Cardiac septum (tissue), 1 donor: ENCODE measurements at places on chromosomes 4 and X. TPM values are rescaled to one million over a fixed set of nuclear protein-coding genes. Genes with fewer than 3 reads are reported as not detected.

The GPC3 gene
- 1.6 TPM for total RNA-seq

The ZNF718 gene
- total RNA-seq: 5.0 TPM

The RAB9B gene
- 38.0 TPM for total RNA-seq

The LINC00632 gene
- total RNA-seq: 191 TPM

The GPRASP2 gene
- total RNA-seq: 17.7 TPM

The MAGEC3 gene
- total RNA-seq: not detected

The CLTRN gene
- total RNA-seq: 0.94 TPM

The ADH1A gene
- not detected for total RNA-seq

The ZNF141 gene
- 8.5 TPM for total RNA-seq

The NAP1L3 gene
- 15.0 TPM for total RNA-seq

The CXCL9 gene
- 0.70 TPM for total RNA-seq

The IKBKG gene
- 18.9 TPM for total RNA-seq

The HOPX gene
- 5.2 TPM for total RNA-seq

The CT45A5 gene
- not detected for total RNA-seq

The ARR3 gene
- total RNA-seq: not detected

The BMPR1B gene
- 1.5 TPM for total RNA-seq

The DUX4 gene
- not detected for total RNA-seq

The GPR119 gene
- total RNA-seq: not detected

The MAGEA1 gene
- total RNA-seq: not detected

The MAGEA8 gene
- total RNA-seq: not detected

The UBQLN2 gene
- 34.7 TPM for total RNA-seq

The DMD gene
- total RNA-seq: 256 TPM

The MUC7 gene
- not detected for total RNA-seq

The CCKAR gene
- not detected for total RNA-seq

The SYNPO2 gene
- 316 TPM for total RNA-seq

GRCh38 chr4:123200051-123200940 is 196.3 kb upstream of the SPRY1 start:
- DNase-seq: no peak

- DNase-seq: no peak
These were observed 310.3 kb downstream of the LDB2 start for GRCh38 chr4:16588149-16588548.

- no peak for DNase-seq
These were observed 48.4 kb downstream of the NALF2 start for GRCh38 chrX:69552512-69552911.

DNA sequence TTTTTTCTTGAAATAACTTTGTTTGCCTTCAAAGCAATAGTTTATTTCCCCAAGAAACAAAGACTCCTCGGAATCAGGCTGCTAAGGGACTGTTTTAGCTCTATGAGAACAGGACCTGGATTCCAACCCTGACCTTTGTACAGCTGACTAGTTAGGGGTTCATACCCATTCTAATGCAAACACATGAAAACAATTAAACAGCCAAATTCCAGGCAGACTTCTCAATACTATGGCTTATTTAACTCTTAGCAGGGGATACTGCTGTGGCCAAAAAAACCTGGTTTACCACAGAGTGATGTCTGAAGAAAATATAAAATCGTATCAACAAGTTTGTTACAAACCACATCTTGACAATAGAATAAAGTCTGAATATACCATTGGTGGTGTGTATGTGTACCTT is 129.6 kb upstream of the INTU start:
- no peak for DNase-seq

DNA sequence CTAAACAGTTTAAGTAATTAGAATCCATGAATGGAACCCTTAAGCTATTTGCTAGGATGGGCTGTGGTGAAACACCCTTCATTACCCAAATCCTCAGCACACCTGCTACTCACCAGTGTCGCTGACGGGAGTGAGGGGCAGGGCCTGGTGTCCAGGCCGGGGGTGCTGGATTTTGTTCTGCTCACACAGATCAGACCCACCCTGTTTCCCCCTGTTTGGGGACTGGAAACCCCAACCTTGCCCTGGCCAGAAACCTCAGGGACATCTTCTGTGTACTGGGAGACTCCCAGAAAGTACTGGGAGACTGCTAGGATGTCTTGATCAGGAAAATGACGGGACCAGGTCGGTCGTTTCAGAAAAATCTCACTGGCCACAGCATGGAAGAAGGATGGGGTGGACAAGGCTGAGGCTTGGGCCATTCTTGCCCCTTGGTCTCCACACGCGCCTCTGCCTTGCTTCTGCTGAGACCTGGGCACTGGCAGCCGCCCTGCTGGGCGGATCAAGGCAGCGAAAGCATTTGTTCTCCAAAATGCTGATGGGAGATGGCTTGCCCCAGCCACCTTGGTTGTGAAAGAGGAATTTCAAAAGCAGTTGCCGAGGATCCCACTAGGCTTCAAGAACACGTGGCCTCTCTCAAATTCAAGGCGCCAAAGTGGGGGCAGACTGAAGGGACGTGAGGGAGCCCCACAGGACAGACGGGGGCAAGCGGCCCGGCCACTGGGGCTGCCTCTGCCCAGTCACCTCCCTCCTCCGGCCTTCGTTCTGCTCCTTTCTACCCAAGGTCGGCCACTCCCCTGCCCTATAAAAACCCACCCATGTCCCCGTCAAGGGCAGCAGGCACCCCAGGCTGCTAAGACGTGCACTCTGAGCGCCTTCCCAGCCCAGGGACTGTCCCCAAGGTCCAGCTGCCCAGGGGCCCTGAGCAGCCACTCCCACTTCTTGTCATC is 23.5 kb upstream of the PDE6B start:
- no peak for DNase-seq

DNA sequence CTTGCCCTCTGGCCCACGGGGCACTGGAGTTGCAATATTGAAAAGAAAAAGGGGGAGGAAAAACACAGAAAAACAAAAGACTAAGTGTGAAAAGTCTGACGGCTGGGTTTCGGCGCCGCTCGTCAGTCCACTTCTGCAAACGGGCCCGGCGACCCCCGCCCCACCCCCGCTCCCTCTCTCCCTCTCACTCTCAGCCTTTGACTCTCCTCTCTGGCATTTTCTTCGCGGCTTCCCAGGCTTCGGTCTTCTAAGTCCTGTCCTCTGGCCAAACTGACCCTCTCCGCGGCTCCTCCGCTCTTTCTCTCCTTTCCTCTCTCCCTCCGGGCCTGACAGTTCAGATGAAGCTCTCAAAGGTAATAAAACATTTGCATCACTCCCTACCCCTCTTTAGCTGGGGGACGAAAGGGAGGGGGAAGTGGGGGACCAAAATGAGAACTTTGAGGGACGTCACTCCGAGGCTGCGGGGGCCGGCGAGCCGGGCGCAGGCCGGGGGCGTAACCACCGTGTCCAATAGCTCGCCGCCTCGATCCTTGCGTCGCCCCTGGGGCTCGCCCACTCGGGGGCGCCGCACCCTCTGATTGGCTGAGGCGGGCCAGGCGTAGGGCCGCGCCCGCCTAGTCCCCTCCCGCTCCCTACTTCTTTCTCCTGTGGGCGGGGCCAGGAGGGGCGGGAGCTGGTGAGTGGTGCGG is at the start of gene NKX6-1:
Gene NKX6-1, minus strand, starts transcription at position 358 of the 689 bp plus-strand sequence. CDS start 1,064 bp downstream, outside the sequence.
- DNase-seq: no peak

GRCh38 chr4:153535772-153536513 is 69.8 kb downstream of the TMEM131L start:
- no peak for DNase-seq

- DNase-seq: no peak
These were observed 79.7 kb downstream of the KIT start for GRCh38 chr4:54737421-54737820.

DNA sequence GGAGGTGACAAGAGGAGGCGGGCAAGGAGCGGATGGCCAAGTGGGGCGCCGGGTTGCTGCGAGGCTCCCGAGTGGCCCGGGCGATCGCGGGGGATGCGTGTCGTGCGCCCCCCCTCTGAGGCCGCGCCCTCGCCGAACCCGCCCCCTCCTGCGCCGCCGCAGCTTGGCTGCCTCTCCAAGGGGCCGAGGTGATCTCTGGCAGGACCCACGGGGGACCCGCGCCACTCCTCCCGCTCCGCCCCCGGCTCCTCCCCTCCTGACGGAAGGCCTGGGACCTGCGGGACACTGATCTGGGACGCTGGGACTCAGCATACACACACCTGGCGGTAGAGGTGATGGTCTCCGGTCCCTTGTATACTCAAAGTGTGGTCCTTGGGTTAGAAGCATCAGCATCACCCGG is 21.9 kb upstream of the FAM47C start:
- no peak for DNase-seq

- DNase-seq: no peak
These were observed 65.5 kb upstream of the SLC34A2 start for GRCh38 chr4:25590171-25590570.

- no peak for DNase-seq
These were observed 5.9 kb downstream of the ZFYVE28 start for GRCh38 chr4:2412534-2412884.

GRCh38 chr4:163920426-163920825 is 425.9 kb downstream of the TMA16 start:
- no peak for DNase-seq

DNA sequence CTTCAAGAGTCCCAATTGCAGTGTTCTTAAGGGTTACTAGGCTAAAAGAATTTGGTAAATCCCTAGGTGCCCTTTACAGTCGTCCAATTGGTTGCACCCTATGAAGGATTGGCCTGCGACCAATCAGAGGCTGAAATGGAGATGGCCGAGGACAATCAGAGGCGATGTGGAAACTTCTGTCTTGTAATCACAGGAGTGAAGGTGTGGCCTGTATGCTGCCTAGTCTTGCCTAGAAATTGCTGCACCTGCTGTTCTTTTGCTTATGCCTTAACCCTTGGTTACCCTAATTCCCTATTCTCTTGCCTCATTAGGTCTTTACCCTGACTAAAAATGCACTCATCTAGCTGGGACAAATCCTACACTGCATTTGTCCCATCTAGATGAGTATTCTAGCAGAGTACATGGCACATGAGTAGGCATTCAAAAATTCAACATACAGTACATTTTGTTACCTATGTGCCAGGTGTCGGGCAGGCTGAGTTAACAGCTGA is 1.0 kb upstream of the DCK start:
- DNase-seq: no peak

GRCh38 chr4:26887143-26887542 is 26.5 kb downstream of the STIM2 start:
- DNase-seq: no peak

GRCh38 chr4:36012503-36012902 is 231.8 kb downstream of the ARAP2 start:
- no peak for DNase-seq

- no peak for DNase-seq
These were observed 263.7 kb downstream of the FSTL5 start for GRCh38 chr4:161900110-161900509.

GRCh38 chrX:75226280-75226679 is 47.6 kb upstream of the UPRT start:
- no peak for DNase-seq

GRCh38 chr4:17814140-17814539 is 3.4 kb downstream of the NCAPG start:
- DNase-seq: no peak

DNA sequence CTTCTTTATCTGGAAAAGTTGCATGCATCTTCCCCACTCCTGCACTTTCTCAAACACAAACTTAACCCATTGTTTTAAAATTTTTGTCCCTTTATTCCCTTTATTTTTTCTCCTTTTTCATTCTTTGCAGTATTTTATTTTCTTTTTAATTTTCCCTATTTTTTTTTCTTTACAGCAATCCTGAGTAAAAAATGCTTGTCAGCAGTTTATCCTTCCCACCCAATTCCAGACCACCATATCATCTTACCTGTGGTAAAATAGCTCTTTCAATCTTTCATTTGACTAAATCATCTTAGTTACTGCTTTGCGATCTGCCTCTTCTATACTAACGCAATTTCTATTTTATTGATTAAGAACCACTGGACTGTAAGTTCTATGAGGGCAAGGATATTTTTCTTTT is 450.5 kb downstream of the KLHL4 start:
- no peak for DNase-seq

GRCh38 chr4:7393601-7394575 is 40.8 kb downstream of the PSAPL1 start:
- peak; percentile 39 for DNase-seq

GRCh38 chr4:1474126-1475090 is 68.2 kb upstream of the NKX1-1 start:
- peak; percentile 49 for DNase-seq

- no peak for DNase-seq
These were observed 17.5 kb upstream of the C4orf36 start for GRCh38 chr4:86909546-86910295.

- no peak for DNase-seq
These were observed 895.1 kb downstream of the PCDH18 start for GRCh38 chr4:136637071-136637777.

- no peak for DNase-seq
These were observed 851.6 kb downstream of the CENPC start for GRCh38 chr4:66693694-66694093.

GRCh38 chr4:8837181-8837841 is 34.3 kb downstream of the HMX1 start:
- peak; percentile 60 for DNase-seq

GRCh38 chr4:41797260-41797659 is 48.7 kb upstream of the PHOX2B start:
- no peak for DNase-seq

DNA sequence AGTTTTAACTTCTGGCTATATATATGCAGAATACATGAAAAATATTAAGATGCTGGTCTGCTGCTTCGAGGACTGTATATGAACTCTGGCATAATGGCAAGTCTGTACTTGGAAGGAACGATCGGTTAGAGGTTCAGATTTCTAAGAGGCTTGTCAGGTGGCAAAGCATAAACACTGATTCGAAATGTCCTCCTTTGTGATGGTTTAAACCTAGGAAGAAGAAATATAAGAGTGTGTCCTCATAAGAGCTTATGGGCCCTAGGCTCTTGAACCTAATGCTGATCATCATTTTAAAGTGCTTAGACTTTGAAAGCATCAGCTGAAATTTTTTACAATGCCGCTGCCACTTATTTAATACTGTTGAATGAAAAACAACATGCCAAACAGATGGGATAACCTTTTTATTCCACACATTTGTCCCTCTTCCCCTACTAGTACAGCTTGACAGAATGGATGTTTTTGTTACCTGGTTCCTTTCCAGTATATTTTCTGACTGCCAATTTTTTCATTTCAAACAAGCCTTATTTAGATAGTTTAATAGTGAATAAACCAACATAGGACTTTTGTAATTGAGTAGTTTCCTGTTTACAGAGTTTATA is 8.8 kb downstream of the SPRY1 start:
- DNase-seq: no peak

GRCh38 chr4:59553721-59554091 is 1646.4 kb upstream of the ADGRL3 start:
- DNase-seq: no peak

DNA sequence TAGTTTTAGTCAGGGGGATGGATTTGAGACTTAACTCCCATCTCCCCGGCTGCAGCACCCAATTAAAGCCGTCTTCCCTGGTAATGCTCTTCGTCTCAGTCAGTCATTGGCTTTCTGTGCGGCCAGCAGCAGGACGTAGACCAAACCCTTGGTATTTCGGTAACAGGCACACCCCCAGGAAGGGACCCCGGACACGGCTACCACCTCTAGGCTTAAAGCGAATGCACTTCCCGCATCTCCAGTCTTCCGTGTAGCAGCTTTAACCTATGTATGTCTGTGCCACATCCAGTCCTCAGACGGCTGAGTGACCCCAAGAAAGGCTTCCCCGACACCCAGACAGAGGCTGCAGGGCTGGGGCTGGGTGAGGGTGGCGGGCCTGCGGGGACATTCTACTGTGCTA is 1.5 kb upstream of the CTAG2 start:
- no peak for DNase-seq

- no peak for DNase-seq
These were observed 649 bp upstream of the VBP1 start for GRCh38 chrX:155215443-155216178.
